ENCODE measurements at places on chromosomes 12 and 14.
A peak's percentile ranks its signal among the peaks of the same experiment; 100 is the strongest.

GRCh38 chr12:27996761-27997160 lies 24.2 kb upstream of the PTHLH start:
- DNase-seq: no peak

DNA sequence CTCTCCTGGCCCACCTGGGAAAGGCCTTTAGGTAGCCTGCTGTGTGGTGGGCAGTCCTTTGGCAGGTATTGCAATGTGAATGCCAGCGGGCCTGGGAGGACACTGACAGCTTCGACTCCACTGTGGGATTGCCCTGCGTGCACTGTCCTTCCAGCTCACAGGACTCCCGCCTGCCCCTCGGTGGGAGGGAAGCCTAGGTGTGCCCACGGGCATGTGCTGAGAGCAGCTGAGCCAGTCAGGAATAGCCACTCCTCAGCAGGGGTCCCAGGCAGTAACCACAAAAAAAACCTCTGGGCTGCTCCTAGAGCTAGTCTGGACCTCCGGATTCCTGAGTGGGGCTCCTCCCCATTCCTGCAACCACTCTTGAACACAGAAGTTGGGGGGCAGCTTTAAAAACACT lies 278.2 kb downstream of the FOXN3 start:
- no peak for DNase-seq

DNA sequence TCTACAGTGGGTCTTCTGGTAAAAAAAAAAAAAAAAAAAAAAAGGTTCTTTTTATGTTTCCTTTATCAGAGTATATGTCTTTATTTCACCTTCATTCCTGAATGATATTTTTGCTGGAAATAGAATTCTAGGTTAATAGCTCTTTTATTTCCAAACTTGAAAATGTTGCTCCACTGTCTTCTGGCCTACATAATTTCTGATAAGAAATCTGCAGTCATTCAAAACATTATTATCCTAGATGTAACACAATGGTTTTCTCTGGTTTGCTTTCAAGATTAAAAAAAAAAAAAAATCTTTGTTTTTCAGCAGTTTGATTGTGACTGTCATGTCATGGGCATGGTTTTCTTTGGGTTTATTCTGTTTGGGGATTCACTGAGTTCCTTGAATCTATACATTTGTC lies 19.5 kb downstream of the DCP1B start:
- no peak for DNase-seq

DNA sequence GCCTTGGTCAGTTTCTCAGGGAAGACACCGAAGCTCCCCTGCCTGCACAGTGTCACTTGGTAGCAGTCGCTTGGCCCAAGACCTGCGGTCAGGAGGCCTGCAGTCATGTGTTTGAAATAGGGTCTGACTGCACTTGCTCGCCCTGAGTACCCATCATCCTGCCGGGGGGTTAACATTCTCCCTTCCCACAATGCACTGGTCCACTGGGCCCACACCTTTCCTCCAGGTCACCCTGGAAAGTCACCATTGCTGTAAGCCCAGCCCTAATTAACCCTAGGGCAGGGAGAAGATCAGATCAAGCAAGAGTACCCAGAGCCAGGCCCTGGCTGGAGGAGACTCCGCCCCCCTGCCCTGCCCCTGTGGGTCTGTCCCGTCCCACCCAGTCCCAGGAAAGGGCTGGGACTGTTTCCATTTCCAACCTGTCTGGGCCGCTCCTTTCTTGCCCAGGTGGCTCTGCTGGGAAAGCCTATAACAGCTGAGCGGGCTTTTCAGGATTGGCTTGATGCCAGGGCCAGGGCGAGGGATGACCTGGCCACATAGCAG lies 87.1 kb downstream of the ZFP36L1 start:
- no peak for DNase-seq

DNA sequence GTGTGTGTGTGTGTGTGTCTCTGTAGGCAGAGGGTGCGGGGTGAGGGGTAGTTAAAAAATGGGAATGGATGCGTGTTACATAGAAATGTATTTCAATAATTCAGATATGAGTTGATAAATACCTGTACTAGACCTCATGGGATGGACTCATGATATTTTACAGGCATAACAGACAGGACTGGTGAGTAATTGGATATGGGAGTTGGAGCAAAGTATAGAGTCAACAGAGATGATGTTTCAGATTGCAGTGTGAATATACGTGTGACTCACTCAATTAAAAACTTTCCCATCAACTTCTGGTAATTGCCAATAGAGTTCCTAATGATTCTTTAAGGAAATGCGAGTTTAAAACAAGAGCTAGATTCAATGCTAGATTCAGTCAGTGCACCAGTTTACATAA lies 711.9 kb downstream of the C12orf50 start:
- no peak for DNase-seq

DNA sequence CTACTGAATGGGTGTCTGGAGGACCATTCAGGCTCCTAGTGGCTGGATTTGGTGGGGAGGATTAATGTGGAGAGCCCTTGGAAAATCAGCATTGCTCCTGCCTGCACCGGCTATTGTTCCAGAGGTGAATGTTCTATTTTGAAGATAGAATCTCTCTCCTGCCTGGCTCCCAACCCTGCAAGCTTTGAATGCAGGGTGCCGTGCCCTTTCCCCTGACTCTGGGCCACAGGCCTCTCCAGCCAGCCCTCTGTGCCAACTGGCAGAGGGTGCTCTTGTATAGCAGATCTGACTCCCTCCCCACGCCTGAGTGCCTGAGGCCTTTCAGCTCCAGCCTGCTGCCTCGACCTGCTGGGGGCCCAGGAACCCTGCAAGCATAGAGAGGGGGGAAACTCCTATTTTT lies 106.8 kb downstream of the TMEM260 start:
- DNase-seq: no peak

GRCh38 chr14:63203618-63204406 lies 431 bp upstream of the RHOJ start:
- peak; percentile 23 for DNase-seq

- no peak for DNase-seq
Measured at GRCh38 chr12:1650260-1650977, 21.4 kb downstream of the WNT5B start.

GRCh38 chr14:95265106-95266094 lies 54.3 kb downstream of the CLMN start:
- peak; percentile 47 for DNase-seq

- DNase-seq: no peak
Measured at GRCh38 chr12:129372876-129373275, 519.6 kb downstream of the GLT1D1 start.

- DNase-seq: no peak
Measured at GRCh38 chr14:65032319-65032718, 45.6 kb downstream of the FNTB start.

DNA sequence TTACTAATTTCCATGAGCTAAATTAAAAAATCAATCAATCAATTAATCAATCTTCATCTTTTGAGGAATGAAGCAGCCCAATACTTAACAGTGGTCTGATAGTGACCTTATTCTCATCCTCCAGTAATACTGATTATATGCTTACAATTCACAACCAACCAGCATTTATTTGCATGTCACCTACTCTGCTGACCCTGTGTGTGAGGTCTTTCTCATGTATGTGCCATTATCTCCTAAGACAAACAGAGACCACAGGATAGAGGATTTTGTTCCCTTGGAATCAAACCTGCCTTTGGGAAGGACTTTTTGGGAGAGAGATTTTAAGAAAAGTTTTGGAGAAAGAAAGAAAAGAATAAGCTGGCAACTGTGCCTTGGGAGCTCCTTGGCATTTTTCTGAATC lies 197.2 kb downstream of the NRXN3 start:
- DNase-seq: no peak

GRCh38 chr12:64181430-64182291 lies 40.4 kb downstream of the KICS2 start:
- DNase-seq: no peak

- no peak for DNase-seq
Measured at GRCh38 chr12:47545938-47546609, 159.8 kb downstream of the RPAP3 start.

- DNase-seq: no peak
Measured at GRCh38 chr12:19576506-19577280, 137.4 kb downstream of the AEBP2 start.

GRCh38 chr12:53530920-53531319 lies 23.6 kb upstream of the NPFF start:
- no peak for DNase-seq

- DNase-seq: no peak
Measured at GRCh38 chr12:69338120-69338859, 9.9 kb upstream of the LYZ start.

GRCh38 chr12:6295094-6295811 lies 15.2 kb upstream of the PLEKHG6 start:
- no peak for DNase-seq

DNA sequence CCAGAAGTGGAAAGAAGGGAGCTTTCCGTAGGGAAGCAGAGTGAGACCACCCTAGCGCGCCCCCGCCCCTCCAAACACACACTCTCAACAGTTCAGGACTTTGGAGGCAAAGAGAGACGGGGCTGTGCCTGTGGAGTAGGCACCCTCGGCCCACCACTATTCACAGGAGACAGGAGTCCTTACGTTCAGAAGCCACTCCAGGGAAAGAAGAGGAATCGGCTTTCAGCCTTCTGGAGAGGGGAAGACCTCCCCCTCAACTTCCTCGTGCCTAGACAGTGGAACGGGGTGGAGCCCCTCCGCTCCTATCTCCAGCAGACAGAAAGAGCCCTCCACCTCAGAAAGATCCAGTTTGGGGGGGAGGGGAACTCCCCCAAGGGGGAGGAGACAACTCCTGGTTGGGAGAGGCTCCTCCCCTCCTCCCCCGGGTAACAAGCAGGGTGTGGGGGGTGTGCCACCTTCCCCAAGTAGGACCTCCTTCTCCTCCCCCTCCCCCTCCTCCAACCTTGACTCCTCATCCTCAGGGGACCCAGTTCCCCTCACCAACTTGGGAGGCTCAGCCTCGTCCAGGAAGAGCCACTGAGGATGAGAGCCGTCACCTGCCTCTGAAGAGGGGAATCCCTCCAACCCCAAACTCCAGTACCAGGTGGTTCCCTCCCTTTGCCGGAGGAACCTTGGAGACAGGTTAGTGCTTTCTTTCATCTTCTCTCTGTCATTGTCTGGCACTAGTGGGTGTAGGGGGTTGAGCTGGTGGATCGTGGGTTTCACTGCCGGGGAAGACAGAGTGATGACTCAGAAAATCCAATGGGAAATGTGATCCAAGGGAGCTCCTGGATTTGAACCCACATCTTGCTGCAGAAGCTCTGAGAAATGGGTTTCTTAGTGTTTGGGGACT lies 883 bp downstream of the FOXJ2 start:
- no peak for DNase-seq

GRCh38 chr12:27464220-27464554 lies 17.7 kb downstream of the SMCO2 start:
- no peak for DNase-seq

GRCh38 chr14:77091518-77091917 lies 6.5 kb upstream of the CIPC start:
- no peak for DNase-seq

DNA sequence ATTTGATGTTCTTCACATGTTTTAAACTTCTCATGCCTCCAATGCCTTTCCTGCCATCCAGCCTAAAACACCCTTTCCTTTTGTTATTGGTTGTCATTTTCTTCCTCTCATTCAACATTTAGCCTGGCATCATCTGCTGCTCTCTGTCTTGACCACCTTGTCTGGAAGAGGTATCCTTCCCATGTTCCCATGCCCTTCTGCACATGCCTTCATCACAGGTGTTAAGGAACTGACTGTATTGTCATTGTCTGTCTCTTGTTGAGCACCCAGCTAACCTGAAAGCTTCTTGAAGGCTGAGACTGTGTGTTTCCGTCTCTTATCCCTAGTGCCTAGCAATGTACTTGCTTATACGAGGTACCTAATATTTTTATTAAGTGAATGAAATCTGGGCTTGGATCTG lies 4.5 kb upstream of the LRP1 start:
- no peak for DNase-seq

DNA sequence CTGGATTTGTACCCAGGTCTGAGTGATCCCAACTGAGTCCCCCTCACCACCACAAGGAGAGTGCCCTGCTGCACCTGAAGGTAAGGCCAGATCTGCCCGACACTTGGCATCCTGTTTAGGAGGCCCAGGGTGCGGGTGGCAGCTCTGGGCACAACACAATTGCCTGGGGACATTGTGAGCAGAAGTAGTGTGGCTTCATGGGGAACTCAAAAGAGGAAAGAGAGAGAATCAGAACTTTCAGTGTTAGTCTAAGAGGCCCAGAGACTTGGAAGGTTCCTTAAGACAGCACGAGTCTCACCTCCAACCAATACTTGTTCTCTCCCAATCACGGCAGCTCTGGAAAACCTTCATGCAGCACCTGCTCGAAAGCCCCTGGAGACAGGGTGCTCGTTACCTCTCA lies 6.6 kb upstream of the SLC8B1 start:
- no peak for DNase-seq
